Foreskin melanocyte (primary cell): ENCODE measurements at places on chromosomes 5 and 9.

- DNase-seq = no peak
These were observed 24.4 kb downstream of the IQGAP2 start for GRCh38 chr5:76427206-76428140.

DNA sequence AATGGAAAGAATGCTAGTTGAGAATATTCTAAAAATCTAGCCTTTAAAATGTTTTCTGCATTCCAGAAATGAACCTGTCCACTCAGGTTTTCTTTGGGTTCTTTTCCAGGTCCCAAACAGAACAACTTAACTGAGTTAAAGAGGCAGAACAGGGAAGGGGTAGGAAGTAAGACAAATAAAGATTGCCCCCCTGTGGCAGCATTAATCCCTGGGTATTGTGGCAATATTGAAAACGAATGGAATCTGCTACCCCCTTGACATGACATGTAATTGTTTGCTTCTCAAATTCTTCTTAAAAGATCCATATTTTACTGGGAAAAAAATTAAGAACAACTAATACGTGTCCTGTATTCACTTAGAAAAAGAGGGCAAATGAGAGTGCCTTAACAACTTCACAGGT is 9.3 kb upstream of the RBM22 start:
- no peak for DNase-seq

- DNase-seq = no peak
These were observed 956 bp downstream of the MBLAC2 start for GRCh38 chr5:90473396-90474234.

- no peak for DNase-seq
These were observed 33.3 kb downstream of the TAS2R1 start for GRCh38 chr5:9596824-9597223.

GRCh38 chr9:92164975-92165374 is 49.8 kb upstream of the SPTLC1 start:
- DNase-seq = no peak

GRCh38 chr5:80928073-80928472 is 32.1 kb upstream of the RASGRF2 start:
- no peak for DNase-seq

GRCh38 chr5:67770431-67771025 is 445.0 kb upstream of the PIK3R1 start:
- DNase-seq = no peak

DNA sequence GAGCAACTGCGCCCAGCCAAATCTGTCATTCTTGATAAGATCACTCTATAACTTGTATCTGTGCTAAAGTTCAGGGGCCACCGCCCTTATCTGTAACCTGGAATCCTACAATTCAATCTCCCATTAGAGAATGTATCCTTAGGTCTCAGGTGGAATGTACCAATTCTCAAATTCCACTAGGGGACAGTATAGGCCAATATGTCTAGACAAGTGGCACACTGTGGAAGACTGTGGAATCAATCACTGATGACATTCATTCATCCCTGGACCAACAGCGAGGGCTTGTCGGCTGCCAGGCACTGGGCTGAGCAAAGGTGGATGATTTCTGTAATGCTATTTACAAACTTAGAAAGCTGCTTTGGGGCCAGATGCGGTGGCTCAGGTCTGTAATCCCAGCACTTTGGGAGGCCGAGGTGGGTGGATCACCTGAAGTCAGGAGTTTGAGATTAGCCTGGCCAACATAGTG is 28.7 kb upstream of the MEGF9 start:
- DNase-seq = peak; percentile 13

- DNase-seq = no peak
These were observed 9.7 kb upstream of the RIOK2 start for GRCh38 chr5:97192580-97193354.

DNA sequence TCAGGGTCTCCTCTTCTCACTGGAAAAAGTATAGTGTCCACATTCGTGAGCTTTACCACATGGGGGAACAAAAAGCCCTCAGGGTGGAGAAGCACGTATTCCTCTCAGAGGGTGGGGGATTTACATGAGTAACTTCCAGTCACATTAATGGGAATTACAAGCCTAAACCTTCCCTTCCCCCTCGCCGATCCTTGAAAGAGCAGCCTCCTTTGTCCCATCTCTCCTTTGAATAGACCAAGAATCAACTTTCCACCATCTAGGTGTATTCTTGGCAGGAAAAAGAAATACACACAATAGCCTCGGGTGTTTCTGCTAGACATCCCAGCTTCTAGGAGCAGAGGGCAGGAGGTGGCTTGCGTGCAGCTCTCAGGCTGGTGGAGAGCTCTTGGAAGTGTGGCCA is 144.4 kb downstream of the ZNF462 start:
- DNase-seq = no peak

DNA sequence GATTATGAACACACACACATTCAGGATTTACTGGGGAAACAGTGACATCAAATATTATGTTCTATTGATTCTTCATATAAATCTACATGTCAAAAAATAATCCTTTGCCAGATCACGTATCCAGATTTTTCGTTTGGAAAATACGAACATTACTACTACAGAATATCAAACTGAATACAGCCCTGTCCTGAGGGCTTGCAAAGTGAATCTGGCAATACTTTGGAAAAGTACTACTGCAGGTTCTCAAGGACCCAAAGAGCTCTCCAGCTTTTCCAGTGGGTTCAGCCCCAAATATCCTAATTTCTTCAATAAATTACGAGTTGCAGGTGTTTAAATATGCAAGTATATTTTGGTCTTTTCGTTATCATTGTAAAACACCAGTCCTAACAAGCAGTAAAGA is 411 bp upstream of the NDUFS4 start:
- DNase-seq = no peak

GRCh38 chr5:22372376-22372775 is 480.8 kb downstream of the CDH12 start:
- no peak for DNase-seq

GRCh38 chr9:6096821-6097220 is 81.4 kb upstream of the RANBP6 start:
- peak; percentile 48 for DNase-seq

DNA sequence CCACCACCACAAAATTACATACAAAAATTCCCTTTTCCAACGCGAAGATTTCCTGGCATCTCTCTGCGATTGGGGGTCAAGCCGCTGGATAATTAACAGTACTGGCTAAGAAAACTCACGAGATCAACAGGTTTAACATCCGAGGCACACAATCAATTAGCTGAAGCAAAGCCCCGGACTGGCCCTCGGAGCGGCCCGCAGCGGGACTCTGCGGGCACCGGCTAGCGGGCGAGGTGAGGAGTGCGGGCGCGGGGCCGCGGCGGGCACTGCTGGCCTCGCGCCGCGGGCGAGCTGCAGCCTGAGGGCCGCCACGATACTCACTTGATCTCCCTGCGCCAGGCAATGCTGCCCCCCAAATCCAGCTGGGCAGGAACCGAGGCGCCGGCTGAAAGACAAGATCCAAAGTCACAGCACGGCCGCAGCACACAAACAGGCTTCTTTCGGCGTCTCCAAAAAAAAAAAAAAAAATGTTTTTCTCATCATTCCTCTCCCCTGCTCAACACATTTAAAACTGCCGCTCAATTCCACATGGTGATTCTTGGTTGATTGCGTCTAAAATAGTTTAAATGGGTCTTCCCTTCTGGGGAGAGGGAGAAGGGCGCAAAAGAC is 210.2 kb downstream of the MEF2C start:
- no peak for DNase-seq
